Activated naive CD4-positive, alpha-beta T cell treated with anti-CD3 and anti-CD28 coated beads, Interleukin-2, amount 50 U/mL, for 16 hours (primary cell): ENCODE measurements at places on chromosomes 7 and 10.

GRCh38 chr10:31129271-31129670, 97.6 kb upstream of the ZNF438 start:
- DNase-seq: no peak

DNA sequence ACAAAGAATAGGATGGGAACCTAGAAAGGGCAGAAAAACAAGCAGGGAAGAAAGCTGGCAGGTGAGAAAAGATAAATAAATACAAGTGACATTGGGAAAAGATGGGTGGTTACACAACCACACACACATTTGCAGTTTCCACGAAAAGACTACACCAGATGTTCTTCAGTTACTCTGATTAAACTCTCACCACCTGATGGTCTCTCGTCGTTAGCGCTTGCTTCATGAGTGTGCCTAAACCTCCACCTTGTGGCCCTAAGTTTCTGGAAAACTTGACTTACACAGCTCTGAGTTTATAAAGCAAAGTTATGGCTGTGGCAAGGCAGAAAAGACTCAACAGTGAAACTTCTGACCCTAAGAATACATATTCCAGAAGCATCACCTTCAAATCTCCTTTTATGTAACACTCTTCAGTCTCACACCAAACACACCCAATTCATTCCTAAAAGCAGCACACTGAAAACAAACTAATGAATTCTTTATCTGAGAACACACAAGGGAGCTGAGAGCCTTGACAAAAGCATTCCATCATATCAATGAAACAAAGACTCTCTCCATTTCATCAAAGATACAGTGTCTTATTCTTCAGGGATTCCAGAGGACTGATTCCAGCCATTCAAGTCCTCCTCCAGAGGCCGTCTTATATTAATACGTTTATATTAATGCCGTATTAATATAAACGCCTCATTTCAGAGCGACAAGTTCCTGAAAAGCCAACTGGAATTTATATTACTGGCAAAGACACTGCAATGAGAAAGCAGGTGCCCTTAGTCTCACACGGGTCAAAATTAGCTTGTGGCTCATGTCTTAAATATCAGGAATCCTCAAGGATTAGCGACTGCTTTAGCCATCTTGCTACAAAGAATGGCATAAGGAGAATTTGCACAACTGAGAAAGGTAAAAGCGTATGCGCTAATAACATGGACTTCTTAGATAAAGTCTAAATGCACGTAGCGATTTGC, 77.6 kb downstream of the RNF216 start:
- DNase-seq: no peak

DNA sequence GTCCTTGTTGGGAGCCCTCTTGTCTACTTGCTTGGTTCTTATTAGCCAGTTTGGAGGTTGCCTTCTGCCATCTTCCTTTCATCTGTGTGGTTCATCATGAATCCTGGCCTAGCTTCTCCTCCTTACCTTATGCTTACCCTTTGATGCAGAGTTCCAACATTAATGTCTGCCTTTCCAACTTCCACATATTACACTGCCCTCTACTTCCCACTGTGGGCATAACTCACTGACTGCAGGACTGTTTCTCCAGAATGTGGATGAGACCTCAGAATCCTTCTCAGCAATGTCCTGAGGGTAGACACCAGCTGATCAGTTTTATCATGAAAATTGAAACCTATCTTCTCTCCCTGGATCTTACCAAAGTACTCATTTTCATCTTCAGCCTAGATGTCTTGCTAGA, 491.0 kb downstream of the LRMDA start:
- no peak for DNase-seq

DNA sequence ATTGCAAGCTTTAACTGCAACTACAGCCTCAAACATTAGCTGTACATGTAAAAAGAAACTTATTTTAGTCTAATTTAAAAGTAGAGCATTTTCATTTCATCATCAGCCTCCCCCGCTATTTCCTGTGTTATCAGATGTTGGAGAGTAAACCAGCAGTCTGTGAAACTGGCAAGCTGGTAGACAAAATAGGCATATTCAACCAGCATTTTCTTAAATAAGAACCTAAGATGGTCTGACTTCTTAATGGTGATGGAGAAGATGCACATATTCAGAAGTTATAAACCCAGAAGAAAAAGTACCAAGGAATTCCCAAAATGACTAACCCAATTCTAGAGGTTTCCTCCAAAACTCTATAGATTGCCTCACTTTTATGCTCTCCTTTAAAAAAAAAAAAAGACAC, 24.9 kb downstream of the PIK3AP1 start:
- DNase-seq: no peak

GRCh38 chr7:2896131-2896530, 52.0 kb upstream of the GNA12 start:
- DNase-seq: no peak

DNA sequence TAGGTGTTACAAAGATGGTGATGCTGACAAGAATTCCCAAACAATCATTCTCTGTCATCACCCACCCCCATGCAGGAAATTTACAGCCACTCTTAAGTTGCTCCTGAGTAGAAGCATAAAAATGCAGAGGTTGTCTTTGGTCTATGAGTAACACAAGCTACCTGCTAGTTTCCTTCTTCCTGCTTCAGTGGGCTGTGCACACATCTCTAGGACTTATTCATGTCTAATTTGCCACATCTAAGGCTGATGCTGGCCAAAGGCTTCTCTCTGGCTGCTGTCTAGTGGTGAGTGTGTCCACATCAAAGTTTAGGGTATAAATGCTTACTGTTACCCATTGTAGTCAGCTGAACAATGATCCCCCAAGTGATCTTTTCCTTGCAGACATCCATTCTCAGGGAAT, 662.5 kb downstream of the TYW1 start:
- DNase-seq: no peak

DNA sequence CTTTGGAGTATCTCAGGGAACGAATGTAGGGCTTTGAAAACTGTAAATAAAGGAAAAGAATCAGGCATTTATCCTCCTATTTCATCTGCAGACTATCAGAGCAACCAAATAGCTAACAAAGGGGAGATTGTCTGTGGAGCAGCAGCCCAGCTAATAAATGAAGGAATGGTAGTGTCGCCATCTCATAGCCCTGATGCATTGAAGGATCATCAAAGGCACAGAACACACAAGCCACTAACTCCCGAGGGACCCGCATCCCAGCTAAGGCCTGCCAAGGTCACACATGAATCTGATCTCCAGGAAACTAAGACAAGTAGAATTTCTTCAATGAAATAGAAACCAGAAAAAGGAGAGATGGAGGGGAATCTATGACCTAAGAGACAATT, 38.2 kb downstream of the CALML5 start:
- no peak for DNase-seq

- no peak for DNase-seq
Measured at GRCh38 chr10:119567978-119568377, 25.5 kb upstream of the RGS10 start.

GRCh38 chr7:85630904-85631600, 444.2 kb upstream of the SEMA3D start:
- DNase-seq: no peak

GRCh38 chr10:78859266-78859665, 209.5 kb upstream of the ZMIZ1 start:
- no peak for DNase-seq

- DNase-seq: no peak
Measured at GRCh38 chr10:84038035-84038434, 101.3 kb upstream of the GHITM start.

DNA sequence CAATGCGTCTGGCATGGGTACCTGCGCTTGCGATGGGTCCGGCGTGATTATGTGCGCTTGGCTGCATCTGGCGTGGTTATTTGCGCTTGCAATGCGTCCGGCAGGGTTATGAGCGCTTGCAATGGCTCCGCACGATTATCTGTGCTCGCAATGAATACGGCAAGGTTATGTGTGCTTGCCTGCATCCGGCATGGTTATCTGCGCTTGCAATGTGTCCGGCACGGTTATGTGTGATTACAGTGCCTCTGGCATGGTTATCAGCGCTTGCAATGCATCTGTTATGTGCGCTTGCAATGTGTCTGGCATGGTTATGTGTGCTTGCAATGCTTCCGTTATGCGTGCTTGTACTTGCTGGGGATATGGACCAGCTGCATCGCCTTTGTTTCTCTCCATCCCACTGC, 37.7 kb downstream of the RBAK start:
- DNase-seq: no peak

- DNase-seq: no peak
Measured at GRCh38 chr7:114821030-114821900, 100.6 kb upstream of the MDFIC start.

DNA sequence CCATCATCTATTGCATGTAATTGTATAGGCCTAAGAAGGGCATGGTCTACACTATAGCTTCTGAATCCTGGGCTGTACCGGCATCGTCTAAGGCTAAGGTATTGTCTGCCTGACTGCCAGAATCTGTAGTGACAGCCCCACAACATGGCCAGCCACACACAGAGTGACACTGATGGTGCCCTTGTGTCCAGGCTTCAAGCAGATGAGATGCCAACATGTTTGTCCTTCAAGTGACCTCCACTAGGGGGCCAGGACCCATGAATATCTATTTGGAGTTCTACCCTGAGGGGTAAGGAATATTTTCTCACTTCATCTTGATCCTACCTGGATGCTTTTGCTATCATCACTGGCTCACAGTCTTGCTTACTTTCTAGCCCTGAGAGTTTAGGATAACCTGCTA, 1.5 kb downstream of the CYP3A7 start:
- DNase-seq: no peak

- no peak for DNase-seq
Measured at GRCh38 chr7:53473371-53473770, 437.9 kb downstream of the POM121L12 start.

- DNase-seq: no peak
Measured at GRCh38 chr7:133629701-133630100, 376.8 kb downstream of the EXOC4 start.

GRCh38 chr10:34612446-34612845, 202.7 kb downstream of the PARD3 start:
- DNase-seq: no peak

GRCh38 chr10:73218431-73219191, 28.4 kb downstream of the DNAJC9 start:
- DNase-seq: no peak

- DNase-seq: no peak
Measured at GRCh38 chr7:70076325-70076724, 478.1 kb downstream of the AUTS2 start.

DNA sequence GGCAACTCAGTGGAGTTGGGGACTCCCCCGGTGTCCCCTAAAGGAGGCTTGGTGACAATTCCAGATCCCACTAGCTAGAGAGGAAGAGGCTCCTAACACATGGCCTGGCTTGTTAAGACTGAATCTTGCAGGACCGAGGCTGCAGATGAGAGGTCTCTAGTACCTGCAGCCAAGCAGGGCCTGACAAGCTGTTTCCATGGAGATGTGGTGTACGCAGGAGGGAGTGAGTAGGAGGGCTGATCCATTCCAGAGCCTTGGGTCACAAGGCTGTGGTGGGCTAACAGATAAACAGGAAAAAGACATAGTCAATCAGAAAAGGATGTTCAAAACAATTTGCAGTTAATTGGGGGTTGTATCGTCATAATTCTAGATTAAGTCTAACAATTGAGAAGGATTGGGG, 77.3 kb upstream of the MKLN1 start:
- no peak for DNase-seq

DNA sequence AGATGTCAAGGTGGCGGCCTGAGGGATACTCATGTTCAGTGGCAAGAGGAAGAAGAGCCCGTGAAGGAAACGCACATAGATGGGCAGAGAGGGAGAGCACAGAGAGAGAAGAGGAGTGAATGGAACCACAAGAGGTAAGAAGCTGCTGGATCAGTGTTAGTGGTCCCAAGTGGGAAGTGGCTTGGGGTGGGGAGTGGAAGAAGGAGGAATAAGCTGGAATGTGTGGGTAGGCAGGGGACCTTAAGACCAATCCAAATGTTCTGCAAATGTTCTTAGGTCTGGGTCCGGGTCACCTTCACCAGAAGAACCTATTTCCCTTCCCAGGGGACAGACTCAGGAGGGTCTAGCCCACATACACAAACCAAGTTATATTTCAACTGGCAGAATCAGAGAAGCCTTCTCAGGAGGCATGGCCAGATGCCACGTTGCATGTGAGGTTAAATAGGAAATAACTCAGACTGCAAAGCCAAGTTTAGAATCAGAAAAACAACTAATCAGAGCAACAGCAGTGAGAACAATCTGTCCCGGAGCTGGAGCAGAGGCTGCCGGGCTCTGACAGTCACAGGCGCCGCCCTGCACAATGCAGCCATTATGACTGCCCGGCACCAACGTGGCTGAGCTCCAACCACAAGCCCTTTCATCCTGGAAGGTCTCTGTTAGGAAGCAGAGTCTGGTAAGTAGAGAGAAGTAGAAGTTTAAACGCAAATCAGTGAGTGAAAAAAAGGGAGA, 78.6 kb upstream of the ARMC3 start:
- DNase-seq: no peak

DNA sequence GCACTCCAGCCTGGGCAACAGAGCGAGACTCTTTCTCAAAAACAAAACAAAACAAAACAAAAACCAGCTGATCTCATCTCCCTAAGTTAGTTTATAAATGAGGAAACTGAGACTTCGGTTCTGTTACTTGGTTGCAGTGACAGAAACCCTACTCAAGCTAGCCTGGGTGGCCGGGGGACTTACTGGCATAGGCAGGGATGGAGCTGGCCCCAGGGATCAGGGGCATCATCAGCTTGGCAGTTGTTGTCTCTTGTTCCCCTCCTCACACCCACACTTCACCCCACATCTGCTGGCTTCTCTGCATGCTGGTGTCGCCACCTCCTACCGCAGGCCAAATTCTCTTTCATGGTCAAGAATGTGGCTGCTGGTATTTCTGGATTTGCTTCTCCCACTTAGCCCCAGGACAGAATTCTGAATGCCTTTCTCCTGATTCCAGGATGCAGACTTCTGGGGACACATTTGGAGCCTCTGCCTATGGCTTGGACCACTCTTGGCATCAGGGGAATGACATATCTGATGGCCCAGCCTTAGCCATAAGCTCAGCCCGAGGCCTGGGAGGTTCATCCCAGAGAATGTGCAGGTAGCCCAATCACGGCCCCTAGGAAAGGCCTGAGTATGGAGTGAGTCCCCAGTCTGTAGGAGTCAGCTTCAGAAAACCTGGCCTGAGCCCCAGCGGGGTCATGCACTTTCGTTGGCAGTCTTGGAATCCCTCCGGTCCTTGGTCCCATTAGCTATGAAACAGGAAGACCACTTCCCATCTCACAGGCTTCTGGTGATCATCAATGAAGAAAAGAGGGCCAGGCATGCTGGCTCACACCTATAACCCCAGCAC, 41.6 kb upstream of the CTBP2 start:
- no peak for DNase-seq

DNA sequence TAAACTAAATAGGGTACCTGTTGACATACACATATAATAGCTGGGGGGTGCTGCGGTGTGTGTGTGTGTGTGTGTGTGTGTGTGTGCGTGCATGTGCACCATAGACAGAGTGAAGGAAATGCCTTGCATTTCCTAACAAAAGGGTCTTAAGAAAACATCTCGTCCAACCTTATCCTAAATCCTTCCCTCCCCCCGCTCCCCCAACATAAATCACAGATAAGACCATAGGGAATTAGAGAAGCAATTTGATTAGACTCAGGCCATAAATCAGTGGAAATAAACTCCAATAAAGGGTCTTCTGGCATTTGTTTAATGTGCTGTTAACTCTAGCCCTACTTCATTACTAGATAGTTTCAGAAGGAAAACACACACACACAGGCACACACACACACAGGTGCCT, 148.5 kb downstream of the PPP1R17 start:
- DNase-seq: no peak
